A549 treated with ZK216348 at 1 μM for 4 hours (cell line): ENCODE measurements at places on chromosomes 1 and 21. TPM values are rescaled to one million over a fixed set of nuclear protein-coding genes. Genes with fewer than 3 reads are reported as not detected.

P3H1 gene
- 26.3 to 35.2 TPM (median 30.3 TPM) in 5 replicates for total RNA-seq

WNT4 gene
- total RNA-seq, result 0.07 to 0.34 TPM (median 0.11 TPM) in 5 replicates

CD5L gene
- not detected in 5 replicates for total RNA-seq

C8B gene
- total RNA-seq, result not detected in 5 replicates

RAP1GAP gene
- total RNA-seq, result 7.1 to 13.2 TPM (median 12.7 TPM) in 5 replicates

TMOD4 gene
- 0.66 to 0.74 TPM in 2 of 5 replicates, not detected in the others for total RNA-seq

PCP4 gene
- not detected in 5 replicates for total RNA-seq

GJC2 gene
- 0.24 to 0.66 TPM (median 0.58 TPM) in 5 replicates for total RNA-seq

CYP4A11 gene
- total RNA-seq, result not detected in 5 replicates

MSH4 gene
- total RNA-seq, result 0.11 TPM in 1 of 5 replicates, not detected in the others

SAMD11 gene
- total RNA-seq, result 11.9 to 38.0 TPM (median 31.7 TPM) in 5 replicates

NVL gene
- 19.4 to 26.5 TPM (median 20.6 TPM) in 5 replicates for total RNA-seq
